ENCODE measurements at places on chromosomes 16 and 17. TPM values are rescaled to one million over a fixed set of nuclear protein-coding genes. Genes with fewer than 3 reads are reported as not detected.
A peak's percentile ranks its signal among the peaks of the same experiment; 100 is the strongest.

KCNH4 gene
- not detected for total RNA-seq

GRCh38 chr16:70720425-70721201 is 34.8 kb upstream of the MTSS2 start:
- no peak overlapping the region for H3K27ac ChIP-seq
- no peaks in the 10 kb centered on the region for H3K36me3 ChIP-seq
- H3K27me3 ChIP-seq, result no peaks in the 10 kb centered on the region

ZNF785 gene
- total RNA-seq, result 9.0 TPM

DNA sequence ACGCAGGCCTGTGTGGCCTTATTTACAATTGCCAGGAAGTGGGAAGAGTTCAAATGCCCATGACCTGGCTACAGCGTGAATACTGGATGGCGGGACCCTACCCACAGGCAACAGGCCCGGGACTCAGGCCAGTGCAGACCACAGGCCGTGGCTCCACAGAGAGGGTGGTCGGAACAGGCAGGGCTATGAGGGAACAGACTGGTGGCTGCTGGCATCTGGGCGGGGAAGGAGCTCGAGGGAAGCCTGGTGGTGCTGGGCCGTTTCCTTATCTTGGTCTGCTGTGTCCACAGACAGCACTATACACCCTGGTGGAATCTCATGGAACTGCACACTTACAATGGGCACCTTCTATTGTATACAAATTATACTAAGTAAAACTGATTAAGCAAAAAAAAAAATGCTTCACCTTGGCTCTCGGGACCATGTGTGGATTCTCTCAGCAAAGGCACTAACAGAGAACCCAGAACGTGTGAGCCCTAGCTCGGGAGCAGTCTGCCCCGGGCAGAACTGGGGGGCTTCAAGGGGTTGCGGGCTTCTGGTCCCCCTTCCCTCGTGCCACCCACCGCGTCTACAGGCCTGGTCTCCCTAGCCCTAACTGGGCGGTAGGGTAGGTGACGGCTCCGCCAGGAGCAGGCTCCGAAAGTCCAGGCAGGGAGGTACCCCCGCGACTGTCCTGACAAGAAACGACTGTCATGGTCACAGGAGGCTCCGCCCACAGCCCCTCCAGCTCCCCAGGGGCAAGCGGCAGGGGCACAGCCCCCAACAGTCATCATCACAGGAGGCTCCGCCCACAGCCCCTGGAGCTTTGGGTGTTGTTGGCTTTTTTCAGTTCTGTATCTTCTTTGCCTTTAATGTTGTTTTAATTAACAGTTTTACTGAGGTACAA is 21.8 kb downstream of the CEP131 start:
- no peaks in the 10 kb centered on the region for H3K4me1 ChIP-seq
- H3K4me3 ChIP-seq, result no peak overlapping the region
- H3K27ac ChIP-seq, result no peak overlapping the region
- H3K27me3 ChIP-seq, result no peaks in the 10 kb centered on the region

DNA sequence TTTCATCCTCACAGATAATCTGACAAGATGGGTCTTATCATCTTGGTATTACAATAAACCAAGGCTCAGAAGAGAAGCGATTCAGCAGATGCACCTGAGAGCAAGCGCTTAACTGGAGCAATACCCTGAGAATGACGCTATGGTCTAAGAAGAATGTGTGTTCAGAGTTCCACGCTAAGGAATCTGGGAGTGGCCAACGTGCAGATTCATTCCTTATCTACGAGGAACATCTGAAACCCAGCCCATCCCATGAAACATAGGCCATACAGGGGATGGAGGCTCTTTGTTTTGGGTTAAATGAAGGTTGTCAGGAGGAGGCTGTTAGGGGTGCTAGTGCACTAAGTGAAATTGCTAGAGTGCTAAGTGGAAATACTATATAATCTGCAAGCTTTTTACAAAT is 28.5 kb upstream of the KDM8 start:
- peaks cover 39% of the 10 kb centered on the region for H3K4me1 ChIP-seq
- H3K4me3 ChIP-seq, result no peak overlapping the region
- H3K27me3 ChIP-seq, result no peaks in the 10 kb centered on the region
- no peak overlapping the region for H3K27ac ChIP-seq

DNA sequence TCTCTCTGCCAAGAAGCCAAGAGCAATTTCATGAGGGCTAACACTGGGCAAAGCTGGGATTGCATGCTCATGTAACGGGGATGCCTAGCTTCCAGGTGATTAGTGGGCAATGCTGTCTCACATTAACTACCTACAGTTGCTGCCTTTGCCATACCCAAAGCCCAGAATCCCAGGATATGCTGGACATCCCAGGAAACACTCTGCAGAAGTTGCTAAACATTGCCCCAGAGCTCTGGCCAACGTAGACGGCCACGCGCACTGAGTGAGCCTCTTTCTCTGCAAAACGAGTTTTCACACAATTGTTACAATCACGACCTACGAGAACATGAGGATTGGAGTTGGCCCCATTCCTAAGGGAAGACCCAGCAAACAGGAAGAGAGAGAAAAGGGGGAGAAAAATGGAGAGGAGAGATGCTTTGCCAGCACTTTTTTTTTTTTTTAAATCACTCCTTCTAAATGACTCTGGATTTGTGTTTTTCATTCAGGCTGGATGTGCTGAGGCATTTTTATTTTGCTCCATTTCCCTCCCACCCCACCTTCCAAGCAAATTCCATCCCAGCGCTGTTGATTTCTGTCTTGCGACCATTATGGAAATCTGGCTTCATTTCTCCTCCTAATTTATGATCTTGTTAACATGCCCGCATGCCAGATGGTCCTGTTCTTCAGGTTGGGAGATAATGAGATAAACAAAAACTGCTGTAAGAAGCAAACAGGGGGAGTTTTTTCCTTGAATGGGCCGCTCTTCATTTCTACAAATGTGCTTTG is 112.8 kb upstream of the DNAH9 start:
- H3K36me3 ChIP-seq, result no peaks in the 10 kb centered on the region
- no peak overlapping the region for H3K27ac ChIP-seq
- no peaks in the 10 kb centered on the region for H3K4me1 ChIP-seq
- no peak overlapping the region for H3K4me3 ChIP-seq

GRCh38 chr16:86566601-86566965 is at the start of gene FOXC2:
Gene FOXC2, plus strand, starts transcription at chr16:86566829. Its CDS starts 507 bp downstream, at chr16:86567336.
- H3K36me3 ChIP-seq, result no peaks in the 10 kb centered on the region
- H3K4me1 ChIP-seq, result peaks cover 18% of the 10 kb centered on the region
- peak; percentile 98 for DNase-seq
- peaks cover 20% of the 10 kb centered on the region for H3K27me3 ChIP-seq
- H3K4me3 ChIP-seq, result peak within 1 kb of the TSS; percentile 79

KCNJ12 gene
- total RNA-seq, result 1.0 TPM

GRCh38 chr17:41687828-41688640 is 651 bp upstream of the EIF1 start:
- peak; percentile 73 for DNase-seq
- H3K4me1 ChIP-seq, result peaks cover 21% of the 10 kb centered on the region
- peak overlapping the region; percentile 88 for H3K4me3 ChIP-seq
- H3K36me3 ChIP-seq, result peaks cover 37% of the 10 kb centered on the region
- H3K27me3 ChIP-seq, result no peaks in the 10 kb centered on the region
- peak overlapping the region; percentile 84 for H3K27ac ChIP-seq

DNA sequence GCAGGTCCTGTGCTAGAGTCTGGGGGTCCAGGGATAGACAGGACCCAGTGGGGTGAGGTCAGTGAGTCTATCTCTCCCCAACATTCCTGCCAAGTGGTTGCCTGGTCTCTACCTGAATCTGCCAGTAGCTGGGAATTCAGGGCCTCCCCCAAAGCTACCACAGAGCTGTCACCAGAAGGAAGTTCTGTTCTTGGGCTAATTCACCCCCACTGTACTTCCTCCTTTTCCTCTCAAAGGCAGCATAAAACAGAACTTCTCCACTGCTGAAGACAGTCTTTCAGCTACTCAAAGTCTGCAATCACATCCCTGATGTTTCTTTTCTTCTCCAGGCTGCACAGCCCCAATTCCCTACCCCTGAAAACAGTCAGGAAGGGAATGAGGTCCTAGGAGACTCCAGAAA is 8.7 kb downstream of the CAMTA2 start:
- no peak overlapping the region for H3K27ac ChIP-seq
- no peaks in the 10 kb centered on the region for H3K4me1 ChIP-seq
- no peak for DNase-seq

DNA sequence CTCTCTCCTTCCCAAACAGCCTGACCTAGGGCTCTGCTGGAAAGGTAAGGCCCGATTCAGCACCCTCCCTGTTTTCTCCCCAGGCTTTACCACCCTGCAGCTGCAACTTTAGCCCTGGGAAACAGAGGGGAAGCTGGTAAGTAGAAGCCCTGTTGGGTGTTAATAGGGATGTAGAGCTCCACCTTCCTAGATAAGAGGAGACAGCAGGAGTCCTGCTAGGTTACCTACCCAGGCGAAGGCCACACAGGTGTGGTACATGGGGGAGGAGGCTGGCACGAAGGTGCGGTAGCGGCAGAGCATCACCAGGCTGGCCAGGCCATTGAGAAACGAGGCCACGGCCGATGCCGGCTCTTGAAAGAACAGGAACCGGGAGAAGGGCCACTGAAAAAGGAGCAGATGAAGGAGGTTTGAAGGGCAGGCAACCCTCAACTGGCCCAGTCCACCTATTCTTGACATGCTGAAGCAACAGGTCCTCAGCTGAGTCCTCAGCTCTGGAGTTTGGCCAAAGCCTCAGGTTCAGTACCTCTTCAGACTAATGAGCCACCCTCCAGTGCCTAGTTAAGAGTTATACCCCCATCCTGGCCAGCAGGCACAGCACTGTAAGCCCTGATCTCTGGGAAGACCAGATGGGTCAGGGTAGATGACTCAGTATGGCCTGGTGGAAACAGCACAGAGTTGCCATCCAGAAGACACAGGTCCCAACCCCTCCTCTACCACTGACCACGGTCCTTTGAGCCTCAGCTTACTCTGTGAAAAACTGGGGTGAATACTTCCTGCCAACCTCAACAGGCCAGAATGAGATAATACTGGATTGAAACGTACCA is 3.3 kb downstream of the PGAP3 start:
- no peak overlapping the region for H3K27ac ChIP-seq
- H3K27me3 ChIP-seq, result no peaks in the 10 kb centered on the region
- no peak overlapping the region for H3K4me3 ChIP-seq
- peaks cover 8% of the 10 kb centered on the region for H3K4me1 ChIP-seq
- no peaks in the 10 kb centered on the region for H3K36me3 ChIP-seq

- H3K4me3 ChIP-seq, result no peak overlapping the region
- H3K36me3 ChIP-seq, result no peaks in the 10 kb centered on the region
- no peak overlapping the region for H3K27ac ChIP-seq
- H3K27me3 ChIP-seq, result peaks cover under 1% of the 10 kb centered on the region
- H3K4me1 ChIP-seq, result no peaks in the 10 kb centered on the region
Observed at GRCh38 chr17:34133350-34133749, 121.7 kb upstream of the CCL2 start.

GRCh38 chr16:85984231-85984880 is 85.4 kb downstream of the IRF8 start:
- no peak overlapping the region for H3K4me3 ChIP-seq
- peaks cover 91% of the 10 kb centered on the region for H3K27me3 ChIP-seq
- no peak for DNase-seq
- H3K36me3 ChIP-seq, result no peaks in the 10 kb centered on the region
- H3K27ac ChIP-seq, result no peak overlapping the region

RGS9 gene
- not detected for total RNA-seq

DNA sequence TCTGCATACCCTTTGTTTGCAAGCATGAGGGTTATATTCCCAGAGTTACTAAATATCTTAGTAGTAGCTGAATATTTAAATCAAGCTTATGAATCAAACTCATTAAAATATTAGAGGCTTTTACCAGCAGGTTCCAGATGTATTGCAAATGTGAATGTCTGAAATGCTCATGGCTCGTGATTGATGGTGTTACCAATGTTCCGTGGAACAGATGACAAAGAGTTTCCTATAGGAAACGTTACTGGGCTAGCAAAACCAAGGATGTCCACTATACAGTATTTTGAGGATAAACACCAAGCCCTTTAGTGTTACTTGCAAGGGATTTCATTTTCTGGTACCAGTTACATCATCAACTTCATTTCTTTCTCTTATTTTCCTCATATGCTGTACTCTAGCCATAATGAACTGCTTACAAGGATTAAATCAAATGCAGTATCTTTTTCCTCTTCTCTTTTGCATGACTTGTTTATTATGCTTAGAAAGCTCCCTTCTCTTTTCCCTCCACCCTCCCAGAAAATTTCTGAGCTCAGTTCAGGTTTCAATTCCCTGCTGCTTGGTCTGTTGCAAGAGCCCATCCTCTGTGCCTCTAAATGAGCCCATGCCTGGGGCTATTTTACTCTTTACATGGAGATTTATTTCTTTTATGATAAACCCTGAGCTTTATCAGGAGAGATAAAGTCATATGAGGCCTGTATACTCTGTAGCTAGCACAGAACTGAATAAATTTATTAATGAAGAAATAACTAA is 1537.1 kb upstream of the GOT2 start:
- H3K4me3 ChIP-seq, result no peak overlapping the region
- no peaks in the 10 kb centered on the region for H3K4me1 ChIP-seq
- H3K36me3 ChIP-seq, result no peaks in the 10 kb centered on the region
- H3K27ac ChIP-seq, result no peak overlapping the region

DNA sequence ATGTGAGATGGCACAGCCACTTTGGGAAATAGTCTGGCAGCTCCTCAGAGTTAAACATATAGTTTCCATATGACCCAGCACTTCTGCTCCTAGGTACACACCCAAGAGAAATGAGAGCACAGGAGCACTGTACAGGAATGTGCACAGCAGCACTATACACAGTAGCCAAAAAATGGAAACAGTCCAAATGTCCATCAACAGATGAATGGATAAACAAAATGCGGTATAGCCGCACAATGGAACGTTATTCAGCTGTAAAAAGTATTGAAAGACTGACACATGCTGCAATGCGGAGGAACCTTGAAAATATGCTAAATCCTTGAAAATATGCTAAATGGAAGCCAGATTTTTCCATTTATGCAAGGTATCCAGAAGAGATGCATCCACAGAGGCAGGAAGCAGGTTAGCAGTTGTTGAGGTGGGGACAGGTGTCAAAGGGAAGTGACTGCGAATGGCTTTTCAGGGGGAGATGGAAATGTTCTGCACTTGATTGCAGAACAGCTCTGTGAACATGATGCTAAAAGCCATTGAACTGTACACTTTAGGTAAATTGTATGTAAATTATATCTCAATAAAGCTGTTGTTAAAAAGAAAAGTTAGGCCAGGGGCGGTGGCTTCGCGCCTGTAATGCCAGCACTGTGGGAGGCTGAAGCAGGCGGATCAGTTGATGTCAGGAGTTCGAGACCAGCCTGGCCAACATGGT is 80.7 kb downstream of the MPRIP start:
- no peak for DNase-seq
- H3K27me3 ChIP-seq, result no peaks in the 10 kb centered on the region

- no peaks in the 10 kb centered on the region for H3K36me3 ChIP-seq
- H3K4me3 ChIP-seq, result no peak overlapping the region
- H3K27ac ChIP-seq, result no peak overlapping the region
- no peaks in the 10 kb centered on the region for H3K27me3 ChIP-seq
Observed at GRCh38 chr17:19487024-19487600, 46.5 kb upstream of the SLC47A1 start.

GRCh38 chr17:73638556-73638955 is 5.7 kb downstream of the SDK2 start:
- H3K36me3 ChIP-seq, result no peaks in the 10 kb centered on the region
- no peak overlapping the region for H3K27ac ChIP-seq
- H3K4me1 ChIP-seq, result no peaks in the 10 kb centered on the region

- H3K4me3 ChIP-seq, result no peak overlapping the region
- H3K27ac ChIP-seq, result no peak overlapping the region
- no peaks in the 10 kb centered on the region for H3K36me3 ChIP-seq
Observed at GRCh38 chr17:76150712-76151622, 9.9 kb upstream of the FOXJ1 start.

ACD gene
- total RNA-seq, result 25.8 TPM

GRCh38 chr17:798246-798645 is 16.1 kb downstream of the MRM3 start:
- H3K4me3 ChIP-seq, result no peak overlapping the region
- no peaks in the 10 kb centered on the region for H3K4me1 ChIP-seq
- no peak overlapping the region for H3K27ac ChIP-seq
- no peaks in the 10 kb centered on the region for H3K36me3 ChIP-seq

DLX3 gene
- 0.51 TPM for total RNA-seq

HSPB9 gene
- not detected for total RNA-seq

APOBR gene
- total RNA-seq, result not detected

RNF43 gene
- total RNA-seq, result not detected

TBC1D3H gene
- total RNA-seq, result not detected
